ENCODE measurements at places on chromosomes 2 and 18.

DNA sequence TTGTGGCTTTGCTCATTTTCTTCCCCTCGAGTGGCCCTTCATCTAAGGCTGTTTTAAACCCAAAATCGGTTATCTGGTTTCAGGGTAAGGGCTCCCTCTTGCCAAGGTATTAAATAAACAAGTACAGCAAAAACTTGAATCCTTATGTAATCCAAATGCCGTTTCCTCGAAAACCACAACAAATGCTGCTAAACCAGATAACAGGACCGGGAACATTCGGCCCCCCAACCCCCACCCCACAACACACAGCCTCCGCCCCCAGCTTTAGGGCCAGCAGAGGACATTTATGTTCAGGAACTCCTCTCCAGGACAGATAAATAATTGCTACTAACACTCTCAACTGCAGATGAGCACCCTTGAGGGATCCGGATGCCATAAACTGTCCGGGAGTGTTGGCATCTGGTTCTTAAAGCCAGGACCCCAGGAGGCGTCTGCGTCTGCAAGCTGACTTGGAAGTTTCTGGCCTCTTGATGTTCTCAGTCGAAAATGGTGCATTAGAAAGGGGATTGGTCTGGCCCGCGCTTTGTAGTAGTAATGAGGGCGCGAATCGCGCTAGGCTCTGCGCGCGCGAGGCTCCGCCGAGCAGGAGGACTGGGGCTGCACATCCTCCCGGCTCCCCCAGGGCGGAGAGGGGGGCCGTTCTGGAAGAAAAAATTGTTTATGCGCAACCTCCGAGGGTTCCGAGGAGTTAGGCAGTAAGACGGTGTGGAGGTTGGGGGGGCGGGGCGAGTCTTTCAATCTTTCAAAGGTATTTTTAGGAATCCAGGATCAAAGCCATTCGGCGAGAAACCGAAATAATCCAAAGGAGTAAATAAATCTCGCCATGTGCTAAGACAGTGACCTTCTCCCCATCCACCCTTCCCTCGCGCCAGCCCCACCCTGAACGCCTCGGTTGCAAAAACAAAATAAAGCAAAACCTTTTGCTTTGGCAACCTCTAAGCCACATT lies 3.9 kb upstream of the ID2 start:
- peak; percentile 43 for DNase-seq

DNA sequence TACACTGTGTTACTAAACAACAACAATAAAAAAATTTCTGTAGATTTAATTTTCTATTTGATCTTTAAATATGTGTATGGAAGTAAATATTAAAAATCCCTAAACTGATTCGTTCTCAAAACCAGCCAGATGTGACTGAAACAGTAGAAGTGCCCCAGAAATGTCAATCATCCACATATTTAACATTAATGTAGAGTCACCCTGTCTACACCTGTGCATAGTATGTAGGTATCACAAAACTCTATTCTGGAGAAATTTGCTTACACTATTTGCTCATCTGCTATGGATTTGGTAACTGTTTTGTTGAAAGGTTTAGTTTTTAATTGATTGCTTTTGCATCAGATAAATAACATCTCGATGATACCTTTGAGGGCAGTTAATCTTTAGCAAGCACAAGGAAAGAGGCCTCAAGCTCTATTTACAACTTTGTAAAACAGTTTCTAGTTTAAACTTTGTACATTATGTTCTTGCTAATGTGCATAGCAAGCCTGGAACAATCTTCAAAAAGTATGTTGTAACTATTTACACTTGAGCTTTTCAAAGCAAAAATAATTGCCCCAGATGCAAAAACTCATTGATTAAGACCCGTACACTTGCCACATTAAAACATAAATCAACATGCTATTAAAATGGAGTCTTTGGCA lies 76.8 kb downstream of the PPP1R1C start:
- no peak for DNase-seq

GRCh38 chr2:17756668-17757067 lies 2.7 kb downstream of the GEN1 start:
- no peak for DNase-seq

- no peak for DNase-seq
These were observed 2.9 kb downstream of the CHRND start for GRCh38 chr2:232528746-232529460.

- DNase-seq, result no peak
These were observed 26.5 kb upstream of the L3MBTL4 start for GRCh38 chr18:6441200-6441599.

- no peak for DNase-seq
These were observed 99.4 kb upstream of the RGPD4 start for GRCh38 chr2:107727318-107727717.

Measured in stimulated activated naive CD8-positive, alpha-beta T cell treated with anti-CD3 and anti-CD28 coated beads, Interleukin-15, Interleukin-2, amounts not matched to agents 100 U/mL and 50 U/mL, for 24 hours (primary cell).